Stromal cell of bone marrow (primary cell): ENCODE measurements at places on chromosomes 12 and 14.

GRCh38 chr12:102950107-102950949 lies 7.1 kb upstream of the ASCL1 start:
- no peak for DNase-seq

DNA sequence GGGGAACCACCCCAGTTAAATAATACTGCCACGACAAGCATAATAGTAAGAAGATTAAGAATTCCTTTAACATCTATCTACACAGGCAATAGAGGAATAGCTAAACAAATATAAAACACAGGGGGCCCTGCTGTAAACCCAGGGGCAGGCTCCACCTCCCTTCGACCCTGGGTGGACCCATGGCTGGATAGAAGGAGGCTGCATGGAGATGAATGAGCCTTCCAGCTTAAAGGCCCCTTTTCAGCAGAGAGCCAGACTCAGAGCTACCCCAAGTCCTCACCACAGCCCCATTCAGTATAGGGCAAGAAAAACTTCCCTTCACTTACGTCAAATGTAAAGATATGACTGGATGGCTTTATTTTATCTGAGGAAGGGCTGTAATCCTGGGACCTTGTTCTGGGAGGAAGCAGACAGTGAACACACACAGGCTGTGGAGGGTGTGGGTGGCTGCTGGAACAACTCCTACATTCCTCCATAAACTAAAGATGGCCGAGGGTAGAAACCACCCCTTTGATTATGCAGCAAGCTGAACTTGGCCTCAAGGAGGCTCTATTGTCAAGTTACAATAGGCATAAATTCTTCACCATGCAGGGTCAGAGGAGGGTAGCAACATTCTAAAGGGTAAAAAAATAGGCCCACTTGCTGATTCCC lies 30.4 kb downstream of the NUAK1 start:
- no peak for DNase-seq

- DNase-seq = peak; percentile 13
These were observed 152.3 kb downstream of the MSRB3 start for GRCh38 chr12:65430571-65431306.

DNA sequence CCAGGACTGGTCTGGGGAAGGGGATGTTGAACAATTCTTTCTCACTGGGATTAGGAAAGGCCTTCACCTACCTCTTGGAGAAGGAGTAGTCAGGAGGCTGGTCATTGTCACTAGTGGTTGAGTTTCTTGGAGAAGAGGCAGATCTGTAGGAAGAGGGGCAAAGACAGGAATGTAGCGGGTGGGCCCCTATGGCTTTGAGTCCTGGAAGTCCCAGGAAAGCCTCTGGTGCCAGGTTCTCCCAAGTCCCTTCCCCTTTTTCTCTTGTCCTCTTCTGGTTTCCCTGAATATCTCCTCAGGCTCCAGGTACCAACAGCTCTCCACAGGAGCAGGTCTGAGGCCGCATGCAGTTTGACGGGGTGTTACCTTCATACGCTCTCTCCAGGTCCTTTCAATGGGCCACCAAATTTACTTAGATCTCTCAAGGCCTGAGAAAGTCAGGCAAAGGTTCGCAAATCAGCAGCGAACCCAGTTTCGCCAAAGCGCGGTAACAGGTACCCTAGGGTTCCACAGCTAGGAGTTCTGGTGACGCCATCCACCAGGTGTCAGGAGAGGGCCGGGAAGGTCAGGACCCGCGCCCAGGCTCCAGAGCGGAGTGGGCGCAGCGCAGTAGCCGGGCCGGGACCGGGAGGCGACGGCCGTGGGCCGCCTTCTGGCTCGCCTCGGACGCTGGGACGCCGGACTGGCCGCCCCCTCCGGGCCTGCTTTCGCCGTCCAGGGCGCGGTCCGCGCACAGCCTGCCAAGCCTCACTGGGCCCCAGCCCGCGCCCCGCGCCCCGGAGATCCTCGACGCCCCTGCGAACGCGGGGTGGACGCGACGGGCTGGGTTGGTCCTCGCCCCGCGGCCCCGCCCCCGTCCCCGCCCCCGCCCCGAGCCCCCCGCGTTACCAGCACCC lies 795 bp downstream of the SMAGP start:
- DNase-seq = no peak

- DNase-seq = no peak
These were observed 28.0 kb downstream of the DAO start for GRCh38 chr12:108907839-108908351.

- DNase-seq = peak; percentile 85
These were observed 799 bp downstream of the SLC38A6 start for GRCh38 chr14:60981633-60982455.

DNA sequence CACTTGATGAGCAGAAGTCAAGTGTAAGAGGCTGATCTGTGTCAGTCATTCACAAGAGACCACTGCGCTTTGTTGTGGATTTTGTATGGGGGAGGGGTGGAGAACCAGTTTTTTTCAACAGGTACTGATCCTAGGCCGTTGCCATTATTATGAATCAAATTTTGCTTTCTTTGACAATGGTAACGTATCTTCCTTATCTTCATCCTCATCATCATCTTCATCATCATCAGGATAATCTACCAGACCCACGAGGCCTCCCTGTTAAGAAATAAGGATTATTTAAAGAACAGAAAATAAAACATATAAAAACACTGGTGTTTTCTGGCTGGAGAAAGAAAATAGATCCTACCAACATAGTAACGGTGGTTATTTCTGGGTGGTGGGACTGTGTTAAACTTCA lies 41.0 kb upstream of the CCDC88C start:
- DNase-seq = no peak

- no peak for DNase-seq
These were observed 121.8 kb downstream of the BCL11B start for GRCh38 chr14:99150236-99150635.

DNA sequence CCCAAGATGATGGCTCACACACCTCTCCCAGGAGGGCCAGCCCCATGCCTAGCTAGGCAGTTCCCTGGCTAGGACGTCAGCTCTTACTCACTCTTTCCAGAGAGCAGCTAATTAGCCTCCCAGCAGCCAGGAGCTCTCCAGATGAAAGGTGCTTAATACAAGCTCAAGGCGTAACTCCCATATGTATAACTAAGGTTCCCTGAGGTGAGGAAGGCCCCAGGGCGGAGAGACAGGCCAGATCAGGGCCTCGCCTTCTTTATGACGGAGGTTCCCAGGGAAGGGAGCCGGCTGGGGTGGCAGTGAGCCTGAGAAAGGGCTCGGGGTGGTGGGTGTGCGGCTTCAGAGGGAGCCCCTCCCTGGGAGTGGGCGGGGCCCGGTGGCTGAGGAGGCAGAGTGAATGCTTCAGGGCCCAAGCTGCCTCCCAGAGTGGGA lies 26.4 kb upstream of the ZFP36L1 start:
- DNase-seq = peak; percentile 73

- DNase-seq = no peak
These were observed 9.6 kb downstream of the ARF3 start for GRCh38 chr12:48947727-48948126.

DNA sequence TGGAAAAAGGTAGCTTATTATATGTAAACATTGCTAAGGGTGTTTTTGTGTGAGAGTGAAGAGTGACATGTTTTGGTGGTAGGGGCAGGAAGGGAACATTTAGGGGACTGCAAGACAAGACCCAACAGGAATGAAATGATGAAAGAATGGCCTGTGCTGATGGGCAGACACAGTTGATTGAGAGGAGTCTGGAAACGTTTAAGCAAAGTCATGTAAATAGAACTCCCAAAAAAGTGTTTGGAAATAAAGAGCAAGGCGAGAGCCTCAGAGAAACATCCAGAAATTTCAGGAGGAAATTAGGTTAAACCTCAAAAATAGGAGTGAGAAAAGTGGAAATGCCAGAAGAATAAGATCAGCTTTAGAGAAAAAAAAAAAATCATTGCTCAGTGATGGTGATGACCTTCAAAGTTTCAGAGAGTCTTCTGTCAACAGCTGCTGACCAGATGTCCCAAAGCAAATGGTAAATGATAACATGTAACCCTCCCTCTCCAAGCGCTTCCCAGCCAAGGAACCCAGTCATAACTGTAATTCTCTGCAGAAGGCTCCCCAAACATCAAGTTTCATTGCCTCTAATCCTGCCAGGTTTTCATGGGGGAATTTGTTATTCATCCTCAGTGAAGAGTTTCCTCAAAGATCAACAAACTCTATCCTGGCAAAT lies 223.2 kb upstream of the FAR2 start:
- peak; percentile 36 for DNase-seq

DNA sequence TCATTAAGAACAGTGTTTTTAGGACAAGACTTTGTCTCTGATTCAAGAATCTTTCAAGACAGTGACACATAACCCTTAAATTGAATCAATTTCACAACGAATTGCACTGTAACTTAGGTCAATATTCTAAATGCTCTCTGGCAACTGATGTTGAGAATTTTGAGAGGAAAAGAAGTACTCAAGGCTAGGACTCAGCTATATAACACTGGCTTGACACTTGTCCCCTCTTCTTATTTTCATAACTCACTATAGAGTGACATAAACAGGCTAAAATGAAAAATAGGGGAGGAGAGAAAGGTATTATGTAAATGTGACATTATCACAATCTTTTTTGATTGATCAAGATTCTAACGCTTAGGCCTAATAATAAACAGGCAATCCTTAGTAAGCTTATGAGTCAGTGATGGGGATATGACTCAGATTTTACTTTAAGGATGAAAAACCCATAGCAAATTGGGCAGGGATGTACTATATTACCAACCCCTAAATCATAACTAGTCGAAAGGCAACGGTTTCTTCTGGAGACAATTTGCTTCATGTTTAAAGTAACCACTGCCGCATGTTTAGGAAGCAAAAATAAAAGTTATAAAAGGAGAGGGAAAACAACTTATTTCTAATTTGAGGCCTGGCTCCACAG lies 10.9 kb downstream of the BTG1 start:
- peak; percentile 79 for DNase-seq

DNA sequence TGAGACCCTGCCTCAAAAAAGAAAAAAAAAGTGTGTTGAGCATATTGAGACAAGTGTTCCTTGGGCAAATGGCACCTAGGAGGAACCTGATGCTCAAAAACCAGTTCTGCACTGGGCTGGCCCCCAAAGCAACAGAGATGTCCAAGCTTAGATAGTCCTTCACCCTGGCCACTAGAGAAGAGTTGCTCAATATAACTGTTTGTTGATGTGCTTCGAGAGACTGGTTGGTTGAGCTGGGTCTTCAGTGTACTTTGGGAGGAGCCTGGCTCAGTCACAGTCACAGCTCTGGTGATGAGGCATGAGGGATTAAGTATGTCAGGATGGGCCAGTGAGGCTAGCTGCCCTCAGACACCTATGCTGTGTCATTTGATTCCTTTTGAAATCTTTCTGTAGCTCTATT lies 38.0 kb downstream of the SLC2A14 start:
- DNase-seq = no peak

DNA sequence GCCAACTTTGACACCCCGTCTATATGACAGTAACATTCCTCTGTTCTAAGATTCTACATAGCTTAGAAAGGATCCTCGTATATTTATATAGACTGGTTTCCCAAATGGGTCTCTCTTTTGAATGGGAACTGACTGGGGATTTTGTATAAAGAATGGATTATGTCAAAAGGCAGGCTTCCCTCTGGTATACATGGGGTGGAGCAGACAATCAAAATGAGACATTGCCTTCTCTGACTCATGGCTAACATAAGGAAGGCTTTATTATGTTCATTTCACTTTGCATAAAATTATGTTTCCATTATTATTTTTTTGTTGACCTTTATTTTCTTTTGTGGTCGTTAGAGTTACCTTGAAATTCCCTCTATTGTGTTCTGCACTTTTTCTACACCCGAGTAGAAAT lies 211.1 kb downstream of the ALG10B start:
- DNase-seq = no peak

DNA sequence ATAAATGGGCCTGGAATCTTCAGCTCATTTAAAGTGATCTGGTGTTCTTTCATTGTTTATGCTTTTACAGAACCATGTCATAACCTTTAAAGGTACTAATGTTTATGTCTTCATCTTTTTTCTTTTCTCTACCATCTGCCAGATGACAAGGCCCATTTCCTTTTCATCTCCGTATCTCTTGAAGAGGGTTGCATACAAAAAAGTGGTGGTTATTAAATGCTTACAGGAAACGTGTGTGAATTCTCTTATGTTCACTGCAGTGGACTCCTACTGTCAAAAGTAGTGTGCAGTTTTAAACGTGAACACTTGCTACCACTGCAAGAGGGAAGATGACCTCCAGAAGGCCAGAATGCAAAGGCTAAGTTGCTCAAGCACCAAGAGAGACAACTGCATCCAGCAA lies 91.4 kb downstream of the TTC7B start:
- DNase-seq = no peak

DNA sequence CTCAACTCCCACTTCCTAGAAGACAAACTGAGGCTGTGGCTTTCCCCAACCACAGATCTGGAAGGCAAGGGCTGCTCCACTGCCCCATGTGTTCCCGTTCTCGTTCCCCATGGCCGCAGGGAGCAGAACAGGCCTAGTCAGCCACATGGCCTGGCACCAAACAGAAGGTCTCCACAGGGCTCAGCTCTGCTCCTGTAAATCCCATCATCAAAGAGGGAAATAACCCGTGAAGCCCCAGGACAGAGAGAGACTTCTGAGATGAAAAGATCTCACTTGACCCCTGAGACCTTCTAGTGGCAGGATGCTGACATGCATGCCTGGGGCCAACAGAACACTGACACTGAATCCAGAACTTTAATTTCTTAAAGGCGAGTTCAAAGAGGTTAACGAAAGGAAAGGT lies 68.9 kb downstream of the BCL11B start:
- DNase-seq = no peak

- DNase-seq = peak; percentile 86
These were observed 27.0 kb upstream of the AKAP5 start for GRCh38 chr14:64438181-64438841.

GRCh38 chr12:78918268-78918667 lies 53.7 kb downstream of the SYT1 start:
- DNase-seq = no peak

DNA sequence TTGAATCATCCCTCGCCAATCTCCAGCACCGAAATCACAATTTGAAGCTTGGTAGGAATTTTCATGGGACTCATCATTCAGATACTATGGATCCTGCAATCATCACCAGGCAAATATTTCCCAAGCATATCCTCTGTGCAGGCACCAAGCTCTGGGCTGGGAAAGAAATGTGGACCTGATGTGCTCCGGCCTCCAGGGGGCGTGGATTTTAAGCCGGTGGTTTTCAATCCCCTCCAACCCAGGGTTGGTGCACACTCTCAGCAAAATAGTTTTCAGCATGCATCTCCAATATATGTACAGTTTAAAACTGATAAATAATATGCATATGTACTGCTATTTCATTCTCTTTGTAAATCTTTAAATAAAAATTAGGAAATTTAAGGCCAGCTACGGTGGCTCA lies 98.9 kb downstream of the RBM19 start:
- no peak for DNase-seq

DNA sequence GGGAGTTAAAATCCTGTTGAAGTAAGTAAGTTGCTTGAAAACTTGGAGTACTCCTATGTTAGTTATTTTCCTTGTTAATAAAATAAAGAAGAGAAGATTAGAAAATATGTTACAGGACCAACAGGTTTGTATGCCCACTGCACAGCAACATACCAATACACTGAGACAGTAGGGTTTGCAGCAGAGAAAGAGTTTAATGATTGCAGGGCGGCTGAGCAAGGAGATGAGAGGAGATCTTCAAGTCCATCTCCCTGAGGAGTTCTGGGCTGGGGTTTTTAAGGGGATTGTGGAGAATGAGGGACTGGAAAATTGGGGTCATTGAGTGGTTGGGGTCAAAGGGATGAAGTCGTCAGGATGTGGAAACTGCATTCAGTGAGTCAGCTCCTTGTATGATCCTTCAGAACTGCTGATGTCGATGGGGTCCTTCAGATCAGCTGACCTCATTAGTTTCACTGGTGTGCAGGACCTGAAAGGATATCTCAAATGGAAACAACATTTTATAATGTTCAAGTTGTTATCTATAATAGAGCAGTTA lies 4.3 kb upstream of the HSD17B6 start:
- no peak for DNase-seq
